ENCODE measurements at places on chromosomes 1 and 21.

- no peak for DNase-seq
Measured at GRCh38 chr1:240122639-240123613, 31.2 kb downstream of the FMN2 start.

DNA sequence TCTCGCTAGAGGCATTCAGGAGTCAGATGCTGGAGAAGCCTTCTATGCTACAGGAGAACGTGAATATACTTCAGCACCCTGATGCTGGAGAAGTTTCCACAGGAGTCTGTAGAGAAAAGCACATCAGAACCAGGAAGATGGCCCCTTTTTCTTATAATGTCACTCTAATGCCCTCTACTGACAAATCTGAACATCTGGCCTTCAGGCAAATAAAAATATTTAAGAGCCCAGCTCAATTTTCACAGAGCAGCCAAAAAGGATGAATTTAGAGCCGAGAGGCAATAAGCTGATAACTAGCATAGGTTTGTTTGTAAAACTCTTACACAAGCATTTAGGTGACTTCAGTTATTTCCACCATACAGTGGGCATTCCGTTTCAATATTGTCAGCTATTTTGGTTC, 3.8 kb upstream of the RRP15 start:
- no peak for DNase-seq

- no peak for DNase-seq
Measured at GRCh38 chr1:104488296-104489015, 738.8 kb downstream of the AMY1C start.

GRCh38 chr1:33287317-33287716, 31.0 kb downstream of the ZNF362 start:
- DNase-seq: no peak

DNA sequence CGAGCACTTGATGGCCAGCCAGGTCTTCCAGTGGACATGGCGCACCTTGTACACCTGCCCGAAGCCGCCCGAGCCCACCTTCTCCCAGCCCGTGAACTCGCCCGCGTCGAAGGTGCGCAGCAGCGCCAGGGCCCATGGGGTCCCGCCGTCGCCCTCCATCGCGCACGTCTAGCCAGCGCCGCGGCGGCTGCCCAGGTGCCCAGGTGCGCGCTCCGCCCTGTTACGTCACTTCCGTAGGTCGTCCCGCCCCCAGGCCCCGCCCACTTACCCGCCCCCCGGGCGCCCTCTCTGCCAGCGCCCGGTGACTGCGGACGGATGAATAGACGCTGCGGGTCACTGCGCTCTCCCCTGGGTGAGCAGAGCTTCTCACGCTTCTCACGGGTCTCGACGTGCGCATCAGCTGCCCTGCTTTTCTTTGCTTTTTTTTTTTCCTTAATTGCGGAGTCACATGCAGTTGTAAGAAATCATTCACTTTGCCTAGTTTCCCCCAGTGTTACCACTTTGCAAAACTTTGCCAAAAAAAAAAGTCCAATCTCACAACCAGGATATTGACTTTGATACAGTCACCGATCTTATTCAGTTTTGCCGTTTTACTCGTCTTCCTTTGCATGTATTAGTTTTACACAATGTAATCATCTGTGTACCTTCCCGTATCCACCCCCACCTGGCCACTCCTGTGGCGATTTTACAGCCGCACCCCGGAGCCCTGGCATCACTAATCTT, at the start of gene RIPK4:
Gene RIPK4 (minus strand): TSS at position 170 of the 723 bp plus-strand sequence. CDS start 11 bp downstream, at position 159.
- no peak for DNase-seq

DNA sequence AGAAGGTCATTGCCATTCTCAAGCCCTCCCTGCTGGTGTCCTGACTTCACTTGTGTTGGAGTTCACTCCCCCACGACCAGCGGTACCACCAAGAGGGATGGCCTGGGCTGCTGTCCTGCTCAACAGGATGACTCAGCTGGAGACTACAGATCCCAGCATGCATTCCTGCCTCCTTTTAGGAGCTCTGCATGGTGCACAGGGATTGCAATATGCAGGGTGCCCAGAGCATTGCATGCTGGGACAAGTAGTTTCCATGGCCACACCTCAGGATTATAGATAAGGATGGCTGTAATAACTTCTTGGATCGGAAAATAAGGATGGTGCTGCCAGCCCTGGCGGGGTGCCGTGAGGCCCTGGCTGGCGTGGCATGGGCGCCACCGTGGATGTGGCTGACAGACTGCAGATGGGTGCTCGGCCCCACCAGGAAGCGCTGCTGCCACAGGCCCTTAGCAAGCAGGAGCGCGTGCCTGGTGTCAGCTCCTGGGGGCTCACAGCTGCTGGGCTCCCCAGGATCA, 150.0 kb downstream of the CASZ1 start:
- DNase-seq: no peak

- DNase-seq: no peak
Measured at GRCh38 chr1:164671323-164671965, 112.5 kb downstream of the PBX1 start.
